A549 treated with CpdA at 1 μM for 4 hours (cell line): ENCODE measurements at places on chromosomes 2 and 18. TPM values are rescaled to one million over a fixed set of nuclear protein-coding genes. Genes with fewer than 3 reads are reported as not detected.

Gene FER1L5
- not detected in 5 replicates for total RNA-seq

Gene MATN3
- total RNA-seq = 9.3 to 14.2 TPM (median 12.8 TPM) in 5 replicates

Gene SPC25
- 16.5 to 22.3 TPM (median 19.2 TPM) in 5 replicates for total RNA-seq

Gene EDAR
- 0.01 TPM in 1 of 5 replicates, not detected in the others for total RNA-seq

Gene CDK15
- not detected in 5 replicates for total RNA-seq

Gene ZNF532
- 17.4 to 28.3 TPM (median 21.5 TPM) in 5 replicates for total RNA-seq

Gene RBM44
- total RNA-seq = 0.15 to 0.41 TPM (median 0.24 TPM) in 5 replicates

Gene MC4R
- not detected in 5 replicates for total RNA-seq

Gene HAAO
- 0.03 to 0.19 TPM in 2 of 5 replicates, not detected in the others for total RNA-seq

Gene TMEM163
- total RNA-seq = 0.07 to 0.12 TPM (median 0.07 TPM) in 3 of 5 replicates, not detected in the others

Gene NRP2
- total RNA-seq = 90.6 to 172 TPM (median 147 TPM) in 5 replicates

Gene DNAJC5G
- total RNA-seq = not detected in 5 replicates

Gene MAP3K19
- total RNA-seq = not detected in 5 replicates

Gene CNGA3
- total RNA-seq = not detected in 5 replicates

Gene CHRNG
- not detected in 5 replicates for total RNA-seq

Gene C1GALT1C1L
- total RNA-seq = 1.2 to 2.3 TPM (median 1.7 TPM) in 5 replicates
